NCI-H2029 (cell line): ENCODE measurements at places on chromosomes 11 and 22.
A peak's percentile ranks its signal among the peaks of the same experiment; 100 is the strongest.

DNA sequence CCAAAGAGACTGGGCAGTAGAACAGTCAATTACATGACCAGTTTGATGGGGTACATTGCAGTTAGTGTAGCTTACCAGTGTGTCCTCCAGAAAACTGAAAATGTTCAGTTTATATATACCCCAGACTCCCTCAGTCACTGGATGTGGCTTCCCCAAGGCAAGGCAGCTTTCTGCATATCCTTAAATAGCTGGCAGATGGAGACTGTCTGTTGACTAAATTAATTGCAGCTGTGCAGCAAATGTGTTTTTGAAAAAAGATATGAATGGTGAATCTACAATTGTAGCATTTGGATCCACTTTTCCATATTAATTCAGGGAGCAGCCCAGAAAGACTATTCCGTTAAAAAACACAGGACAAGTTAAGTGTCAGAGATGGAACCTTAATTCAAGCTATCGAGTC lies 565.1 kb upstream of the CCDC179 start:
- DNase-seq = no peak

DNA sequence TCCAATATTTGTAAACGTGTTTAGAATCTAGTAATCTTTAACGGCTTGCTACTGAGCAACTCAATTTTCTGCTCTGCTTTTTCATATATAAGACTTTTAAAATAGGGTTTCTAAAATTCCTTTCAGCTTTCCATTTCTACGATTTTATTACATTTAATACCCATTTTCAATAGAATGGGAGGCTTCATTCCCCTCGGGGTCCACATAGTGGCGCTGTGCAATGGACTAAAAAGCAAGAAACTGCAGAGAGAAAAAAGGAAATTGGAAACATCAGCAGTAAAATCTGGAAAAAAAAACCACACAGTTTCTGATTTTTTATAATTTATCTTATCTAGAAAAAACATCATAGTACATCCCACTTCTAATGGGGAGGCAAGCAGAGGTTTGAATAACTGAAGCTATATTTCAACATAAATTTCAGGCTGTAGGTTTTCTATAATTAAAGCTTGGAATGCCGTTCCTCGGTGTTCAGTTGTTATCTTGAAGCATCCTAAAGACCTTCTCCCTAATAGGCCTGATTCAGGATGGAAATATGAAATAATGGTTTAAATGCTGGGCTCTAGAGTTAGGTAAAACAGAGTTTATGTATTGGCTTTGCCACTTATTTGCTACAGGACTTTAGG lies 18.7 kb upstream of the JHY start:
- DNase-seq = peak; percentile 54

DNA sequence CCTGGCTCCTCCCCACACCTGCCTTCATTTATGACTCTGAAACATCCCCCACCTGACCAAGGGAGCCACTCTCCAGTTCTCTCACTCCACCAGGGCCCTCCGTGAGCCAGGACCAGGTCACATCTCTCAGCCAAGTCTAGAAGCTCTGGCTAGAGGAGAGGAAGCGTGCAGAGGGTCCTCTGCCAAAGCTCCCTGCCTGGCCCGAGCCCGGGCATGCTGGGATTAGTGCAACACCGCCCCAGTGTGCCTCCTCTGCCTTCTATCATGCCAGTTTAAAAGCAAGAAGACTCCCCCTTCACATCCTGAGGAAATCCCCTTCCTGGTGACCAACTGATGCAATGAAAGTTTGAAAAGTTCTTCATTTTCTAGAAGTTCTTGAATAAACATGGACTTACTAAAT lies 23.5 kb downstream of the TP53AIP1 start:
- no peak for DNase-seq

DNA sequence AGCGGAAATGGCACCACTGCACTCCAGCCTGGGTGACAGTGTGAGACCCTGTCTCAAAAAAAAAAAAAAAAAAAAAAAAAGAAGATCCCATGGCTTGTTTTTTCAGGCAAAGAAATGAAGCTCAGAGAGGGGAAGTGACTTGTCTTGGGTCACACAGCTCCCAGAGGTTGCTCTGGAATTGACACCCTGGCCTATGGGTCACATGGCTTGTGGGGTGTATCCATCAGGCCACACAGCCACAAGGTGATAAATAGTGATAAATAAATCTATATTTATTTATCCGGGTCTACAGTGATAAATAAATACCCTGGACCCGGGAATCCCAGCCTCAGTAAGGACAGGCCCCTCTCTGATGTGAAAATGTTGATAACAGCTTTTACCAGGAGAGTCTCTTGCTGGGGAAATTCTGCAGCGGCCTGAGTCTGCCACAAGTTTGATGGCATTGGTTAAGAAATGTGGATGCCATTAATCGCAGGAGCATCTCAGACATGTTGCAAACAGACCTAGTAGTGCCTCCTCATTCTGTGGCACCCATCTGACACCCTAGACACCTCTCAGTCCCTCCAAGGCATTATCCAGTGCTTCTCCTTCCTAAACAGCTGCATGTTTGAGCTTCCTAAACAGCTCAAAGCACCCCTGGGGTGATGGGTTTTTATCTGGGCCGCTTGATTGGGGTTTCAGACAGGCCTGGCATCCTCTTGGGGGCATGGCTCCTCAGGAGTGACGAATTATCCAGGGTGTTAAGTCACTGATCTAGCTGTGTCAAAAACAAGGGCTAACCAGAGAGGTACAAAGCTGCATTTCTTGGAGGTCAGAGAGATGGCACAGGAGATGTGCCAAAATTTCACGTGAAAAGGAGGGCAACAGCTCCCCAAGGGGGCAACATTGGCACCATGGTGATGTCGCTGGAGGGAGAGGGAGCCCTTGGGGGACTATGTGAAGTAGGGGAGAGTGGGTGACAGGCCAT lies 1.9 kb upstream of the EMID1 start:
- no peak for DNase-seq

- DNase-seq = no peak
Measured at GRCh38 chr11:9461760-9462134, 935 bp downstream of the ZNF143 start.

DNA sequence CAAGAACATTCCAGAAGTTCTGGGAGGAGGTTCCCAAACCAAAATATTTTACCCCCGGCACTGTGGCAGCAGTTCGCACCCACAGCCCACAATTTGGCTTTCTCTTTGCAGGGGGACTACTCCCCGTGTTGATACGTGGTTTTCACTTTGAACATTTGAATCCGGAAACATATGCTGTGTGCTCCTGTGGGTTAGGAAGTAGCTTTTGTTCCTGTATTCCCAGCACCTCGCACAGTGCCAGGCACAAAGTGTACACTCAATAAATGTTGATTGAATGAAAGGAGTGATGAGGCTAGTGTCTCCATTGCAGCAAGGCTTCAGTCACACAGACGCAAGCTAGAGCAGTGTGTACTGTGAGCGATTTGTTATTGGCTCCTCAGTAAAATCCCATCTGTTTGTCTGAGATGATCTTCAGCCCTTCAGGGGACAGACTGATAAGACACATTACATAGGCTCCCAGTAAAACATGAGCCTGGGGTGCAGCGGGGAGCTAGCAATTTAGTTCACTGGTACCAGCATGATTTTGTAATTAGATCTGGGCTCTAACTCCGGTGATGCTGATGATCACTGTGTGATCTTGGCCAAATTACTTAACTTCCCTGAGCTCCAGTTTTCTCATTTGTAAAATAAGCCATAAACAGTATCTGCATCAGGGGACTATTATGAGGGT lies 2.2 kb downstream of the LAYN start:
- no peak for DNase-seq

GRCh38 chr22:47279746-47280145 lies 517.3 kb downstream of the TBC1D22A start:
- no peak for DNase-seq

- no peak for DNase-seq
Measured at GRCh38 chr11:89201138-89201537, 23.5 kb downstream of the TYR start.

DNA sequence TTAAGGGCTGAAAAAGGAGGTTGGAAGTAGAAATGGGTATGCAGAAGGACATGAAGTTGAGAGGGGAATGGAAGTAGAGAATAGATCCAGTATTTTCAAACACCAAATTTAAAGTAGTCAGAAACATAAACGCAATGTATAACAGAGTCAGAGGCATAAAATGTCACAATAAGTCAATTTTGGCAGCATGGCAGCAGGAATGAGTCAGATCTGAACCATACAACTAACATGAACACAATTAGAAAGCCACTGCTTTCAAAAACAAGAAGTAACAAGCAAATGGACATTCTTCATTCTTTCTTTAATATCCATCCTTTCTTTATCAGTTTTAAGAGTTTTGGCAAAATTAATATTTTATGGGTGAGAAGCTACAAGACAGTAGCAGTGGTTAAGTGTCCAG lies 2.5 kb downstream of the CHORDC1 start:
- no peak for DNase-seq

GRCh38 chr11:74583024-74583624 lies 9.3 kb upstream of the POLD3 start:
- DNase-seq = no peak

DNA sequence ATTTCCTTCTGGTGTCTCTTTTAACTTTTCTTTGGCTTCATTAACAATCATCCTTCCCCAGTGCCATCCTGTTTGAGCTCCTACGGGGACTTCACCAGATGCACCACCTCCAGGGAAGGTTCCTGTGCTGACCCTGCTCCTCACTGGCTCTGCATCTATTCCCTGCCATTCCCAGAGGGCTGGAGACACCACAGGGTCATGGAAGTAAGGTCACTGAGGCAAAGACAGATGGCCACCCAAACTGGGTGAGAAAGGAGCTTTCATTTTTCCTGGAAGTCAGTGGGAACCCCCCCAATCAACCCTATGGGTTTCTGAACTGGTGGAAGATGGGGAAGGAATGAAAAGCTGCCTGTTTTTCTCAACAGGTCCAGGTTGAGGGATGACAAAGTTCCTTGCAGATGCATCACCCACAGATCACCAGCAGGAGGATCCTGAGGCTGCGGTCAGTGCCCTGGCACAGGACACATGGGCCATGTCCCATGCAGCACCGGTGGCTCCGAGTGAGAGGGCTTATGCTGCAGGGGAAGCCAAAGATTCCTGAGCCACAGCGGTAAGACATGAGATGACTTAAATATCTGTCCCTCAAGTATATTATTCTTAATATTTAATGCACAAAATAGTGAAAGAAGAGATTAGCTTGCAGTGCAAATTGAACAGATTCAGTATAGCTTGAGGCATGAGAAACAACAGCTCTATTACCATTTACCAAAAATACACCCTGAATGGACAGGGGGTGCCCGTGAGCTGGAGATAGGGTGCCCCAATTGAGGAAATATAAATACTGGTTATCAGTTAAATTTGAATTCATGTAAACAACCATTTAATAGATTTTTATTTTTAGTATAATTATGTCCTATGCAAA lies 73.0 kb upstream of the VPREB1 start:
- no peak for DNase-seq

DNA sequence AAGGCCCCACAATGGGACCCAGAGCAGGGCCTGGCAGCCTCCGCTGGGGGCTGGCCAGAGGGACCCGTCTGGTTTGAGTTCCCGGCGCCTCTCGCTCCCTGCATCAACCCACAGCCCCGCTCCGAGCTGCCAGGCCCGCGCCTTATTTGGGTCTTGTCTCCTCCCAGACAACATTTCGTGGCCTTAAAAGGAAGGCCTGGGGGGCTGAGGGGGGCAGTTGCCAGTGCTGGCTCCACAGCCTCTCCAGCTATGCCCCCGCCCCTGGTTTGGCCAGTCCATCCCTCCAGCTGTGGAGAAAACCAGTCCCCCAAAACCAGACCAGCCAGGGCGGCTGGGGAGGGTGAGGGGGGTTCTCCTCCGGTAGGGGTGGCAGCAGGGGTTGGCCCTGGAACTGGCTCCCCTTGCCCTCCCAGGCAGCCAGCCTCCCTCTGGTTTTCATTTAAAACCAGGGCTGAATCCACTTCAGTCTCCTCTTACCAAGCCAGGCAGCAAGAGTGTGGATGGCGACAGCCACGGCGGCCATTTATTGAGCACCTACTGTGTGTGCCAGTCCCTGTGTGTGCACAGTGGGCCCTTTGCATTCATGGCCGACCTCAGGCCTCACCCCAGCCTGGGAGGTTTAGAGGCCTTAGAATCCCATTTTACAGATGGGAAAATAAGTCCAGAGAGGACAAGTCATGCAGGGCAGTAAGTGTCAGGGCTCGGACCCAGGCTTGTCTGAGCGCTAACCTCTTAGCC lies 18.6 kb downstream of the EMID1 start:
- DNase-seq = no peak

DNA sequence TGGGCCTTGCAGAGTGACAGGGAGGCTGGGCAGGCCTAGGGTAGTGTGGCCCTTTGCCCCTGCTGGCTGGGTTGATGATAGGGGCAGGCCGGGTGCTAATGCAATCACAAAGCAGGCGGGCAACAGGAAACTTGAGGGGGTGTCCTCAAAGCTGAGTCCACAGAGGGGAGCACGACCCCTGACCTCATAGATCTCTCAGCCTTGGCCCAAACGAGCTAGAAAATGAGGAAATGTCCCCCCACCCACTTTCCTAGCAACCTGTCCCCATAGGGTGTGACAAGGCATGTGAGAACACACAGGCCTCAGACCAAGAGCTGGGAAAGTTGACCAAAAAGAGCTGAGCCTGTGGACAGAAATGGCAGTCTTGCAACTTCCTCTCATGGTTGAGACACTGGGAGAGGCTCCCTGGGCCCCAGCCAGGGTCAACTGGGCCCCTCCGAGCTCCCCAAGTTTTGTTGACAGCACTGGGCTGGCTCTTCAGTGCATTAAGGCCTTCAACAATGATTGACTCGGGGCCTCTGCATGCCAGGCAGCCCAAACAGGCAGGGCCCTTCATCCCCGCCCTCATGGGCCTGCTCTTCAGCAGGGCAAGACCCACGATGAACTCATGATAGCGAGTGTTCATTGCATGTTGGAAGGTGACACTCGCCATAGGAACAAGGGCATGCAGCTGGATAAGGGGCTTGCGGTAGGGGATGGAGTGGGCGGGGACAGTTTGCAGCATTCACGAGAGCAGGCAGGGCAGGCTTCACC lies 9.8 kb upstream of the SPI1 start:
- DNase-seq = no peak

GRCh38 chr11:119335091-119335654 lies 846 bp downstream of the RNF26 start:
- DNase-seq = no peak

- DNase-seq = no peak
Measured at GRCh38 chr11:64146036-64146955, 19.6 kb downstream of the MACROD1 start.

GRCh38 chr22:19886605-19887255 lies 32.1 kb upstream of the GNB1L start:
- DNase-seq = peak; percentile 90

GRCh38 chr22:43449831-43450225 lies 38.0 kb downstream of the MPPED1 start:
- DNase-seq = no peak

DNA sequence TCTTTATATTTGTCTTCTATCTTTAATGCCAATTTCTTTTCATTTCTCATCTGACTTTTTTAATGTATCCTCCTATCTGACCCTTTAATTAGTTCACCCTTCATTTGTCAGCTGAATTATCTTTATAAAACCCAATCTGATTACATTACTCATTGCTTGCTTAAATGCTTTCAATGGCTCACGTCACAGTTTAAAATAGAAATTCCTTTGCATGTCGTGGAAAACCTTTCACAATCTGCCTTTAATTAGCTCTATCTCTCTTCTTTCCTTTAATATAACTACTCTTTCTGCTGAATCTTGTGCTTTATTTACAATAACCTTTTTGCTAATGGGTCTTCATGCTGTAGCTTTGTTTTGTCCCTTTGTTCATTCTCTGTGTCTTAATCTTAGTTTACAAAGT lies 125.7 kb downstream of the DYNC2H1 start:
- no peak for DNase-seq

- DNase-seq = no peak
Measured at GRCh38 chr22:50727678-50728522, 10.1 kb upstream of the ACR start.

- DNase-seq = peak; percentile 33
Measured at GRCh38 chr11:44565953-44566949, 788 bp downstream of the CD82 start.
